ENCODE measurements at places on chromosomes 11 and 22.

DNA sequence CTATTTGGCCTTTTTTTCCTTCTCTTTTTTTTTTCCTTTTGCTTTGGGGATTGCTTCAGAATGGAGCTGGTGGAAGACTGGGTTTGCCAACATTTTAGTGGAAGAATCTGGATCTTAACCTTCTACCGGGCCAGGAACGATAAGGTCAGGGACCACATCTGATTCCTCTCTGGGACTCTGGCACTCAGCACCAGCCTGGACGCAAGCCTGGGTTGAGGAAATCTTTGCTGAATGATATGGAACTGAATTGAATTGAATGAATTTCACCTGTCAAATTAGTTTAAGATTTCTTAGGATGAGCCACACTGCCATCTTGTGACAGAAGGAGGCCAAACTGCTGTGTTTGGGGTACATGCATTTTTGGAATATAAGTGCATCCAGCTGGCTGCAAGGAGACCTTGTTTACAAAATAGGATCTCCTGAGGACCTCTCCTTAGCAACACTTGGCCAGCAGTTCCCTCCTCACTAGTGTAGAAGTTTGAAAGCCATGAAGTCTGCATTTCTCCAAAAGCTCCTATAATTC, 30.4 kb downstream of the TPBGL start:
- no peak for ATAC-seq

- ATAC-seq: no peak
Measured at GRCh38 chr22:47327241-47327640, 564.8 kb downstream of the TBC1D22A start.

- peak; percentile 80 for ATAC-seq
Measured at GRCh38 chr11:6650980-6651379, 4.6 kb downstream of the DCHS1 start.

GRCh38 chr22:35505399-35506258, 35.0 kb upstream of the RASD2 start:
- ATAC-seq: no peak

DNA sequence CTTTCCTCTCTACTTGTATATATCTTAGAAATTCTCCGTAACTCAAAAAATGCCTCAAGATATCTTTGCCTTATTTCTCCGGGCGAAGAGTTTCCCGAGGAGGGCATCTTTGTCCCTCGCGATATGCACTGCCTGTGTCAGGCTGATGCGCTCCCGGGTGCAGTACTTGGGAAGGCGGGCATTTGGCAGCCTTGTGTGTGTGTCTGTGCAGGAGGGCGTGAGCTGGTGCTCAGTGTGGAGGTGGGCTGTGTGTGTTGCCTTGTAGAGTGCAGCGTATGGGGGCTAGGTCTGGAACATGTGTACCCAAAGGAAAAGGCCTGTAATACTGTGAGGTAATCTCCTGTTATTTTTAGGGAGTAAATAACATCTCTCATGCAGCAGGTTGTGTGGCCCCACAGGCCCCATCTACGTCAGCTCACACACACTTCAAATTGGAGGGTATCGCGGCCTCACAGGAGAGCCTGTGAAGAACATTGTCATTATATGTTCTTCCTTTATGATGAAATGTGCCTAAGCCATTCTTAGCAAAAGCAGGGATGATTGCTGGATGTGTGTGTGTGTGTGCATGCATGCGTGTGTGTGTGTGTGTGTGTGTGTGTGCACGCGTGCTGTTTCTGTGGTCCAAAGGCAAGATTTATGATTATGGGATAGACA, 77.5 kb downstream of the KCNJ1 start:
- ATAC-seq: no peak

DNA sequence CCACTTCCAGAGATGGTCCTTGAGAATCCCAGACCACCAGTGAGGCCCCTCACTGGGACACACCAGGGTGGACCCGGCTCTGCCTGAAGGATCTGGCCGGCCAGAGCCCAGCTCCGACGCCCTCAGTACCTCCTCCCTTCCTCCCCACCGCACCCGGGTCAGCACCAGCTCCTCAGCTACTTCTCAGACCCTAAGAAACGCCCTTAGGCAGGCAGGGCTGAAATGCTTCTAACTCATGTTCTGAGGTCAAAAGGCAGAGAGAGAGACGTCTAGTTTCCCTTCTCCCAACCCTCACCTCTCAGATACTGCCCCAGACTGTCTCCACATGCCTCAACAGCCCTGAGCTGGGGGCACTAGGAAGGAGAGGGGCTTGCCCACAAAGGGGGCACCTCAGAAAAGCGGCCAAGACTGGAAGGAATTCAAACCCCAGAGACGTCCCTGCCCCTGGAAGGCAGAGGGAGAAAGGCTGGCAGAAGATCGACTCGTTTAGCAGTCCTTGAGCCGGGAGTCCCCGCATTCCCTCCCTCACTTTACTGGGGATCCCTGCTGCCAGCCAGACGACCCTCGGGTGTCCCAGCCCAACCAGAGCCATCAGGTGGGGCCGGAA, 539 bp downstream of the USH1C start:
- no peak for ATAC-seq

DNA sequence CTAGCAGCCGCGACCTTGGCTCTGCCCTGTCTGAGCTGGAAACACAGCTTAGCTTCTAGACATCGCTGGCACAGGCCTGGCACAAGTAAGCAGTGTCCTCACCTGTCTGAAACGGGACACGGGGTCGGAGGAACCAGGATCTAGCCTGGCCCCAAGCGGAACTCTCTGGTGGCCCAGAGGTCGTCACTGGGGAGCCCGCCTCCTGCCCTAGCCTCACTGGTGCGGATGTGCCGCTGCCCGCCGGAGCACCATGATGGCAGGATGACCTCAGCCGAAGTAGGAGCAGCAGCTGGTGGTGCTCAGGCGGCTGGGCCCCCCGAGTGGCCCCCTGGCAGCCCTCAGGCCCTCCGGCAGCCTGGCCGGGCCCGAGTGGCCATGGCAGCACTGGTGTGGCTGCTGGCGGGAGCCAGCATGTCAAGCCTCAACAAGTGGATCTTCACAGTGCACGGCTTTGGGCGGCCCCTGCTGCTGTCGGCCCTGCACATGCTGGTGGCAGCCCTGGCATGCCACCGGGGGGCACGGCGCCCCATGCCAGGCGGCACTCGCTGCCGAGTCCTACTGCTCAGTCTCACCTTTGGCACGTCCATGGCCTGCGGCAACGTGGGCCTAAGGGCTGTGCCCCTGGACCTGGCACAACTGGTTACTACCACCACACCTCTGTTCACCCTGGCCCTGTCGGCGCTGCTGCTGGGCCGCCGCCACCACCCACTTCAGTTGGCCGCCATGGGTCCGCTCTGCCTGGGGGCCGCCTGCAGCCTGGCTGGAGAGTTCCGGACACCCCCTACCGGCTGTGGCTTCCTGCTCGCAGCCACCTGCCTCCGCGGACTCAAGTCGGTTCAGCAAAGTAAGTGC, 871 bp downstream of the SLC35E4 start:
- ATAC-seq: no peak

GRCh38 chr11:93838967-93839366, 11.5 kb downstream of the VSTM5 start:
- no peak for ATAC-seq

GRCh38 chr22:26592421-26592891, 2.5 kb upstream of the TPST2 start:
- no peak for ATAC-seq
